ENCODE measurements at places on chromosomes 7 and 10. TPM values are rescaled to one million over a fixed set of nuclear protein-coding genes. Genes with fewer than 3 reads are reported as not detected.

- H3K27ac ChIP-seq = no peak overlapping the region
- no peak for DNase-seq
These were observed 47.2 kb upstream of the NRP1 start for GRCh38 chr10:33381451-33382215.

- H3K27me3 ChIP-seq = no peaks in the 10 kb centered on the region
- no peaks in the 10 kb centered on the region for H3K36me3 ChIP-seq
- peaks cover 47% of the 10 kb centered on the region for H3K4me1 ChIP-seq
These were observed 103.5 kb upstream of the RET start for GRCh38 chr10:42973411-42973810.

The CTAGE4 gene
- polyA plus RNA-seq = not detected

The TMEM270 gene
- not detected for polyA plus RNA-seq

The ZNF804B gene
- polyA plus RNA-seq = not detected

- no peaks in the 10 kb centered on the region for H3K27me3 ChIP-seq
- no peak overlapping the region for H3K27ac ChIP-seq
- H3K36me3 ChIP-seq = peaks cover 10% of the 10 kb centered on the region
- H3K4me3 ChIP-seq = no peak overlapping the region
- DNase-seq = no peak
These were observed 21.8 kb downstream of the DHX32 start for GRCh38 chr10:125859128-125859817.

DNA sequence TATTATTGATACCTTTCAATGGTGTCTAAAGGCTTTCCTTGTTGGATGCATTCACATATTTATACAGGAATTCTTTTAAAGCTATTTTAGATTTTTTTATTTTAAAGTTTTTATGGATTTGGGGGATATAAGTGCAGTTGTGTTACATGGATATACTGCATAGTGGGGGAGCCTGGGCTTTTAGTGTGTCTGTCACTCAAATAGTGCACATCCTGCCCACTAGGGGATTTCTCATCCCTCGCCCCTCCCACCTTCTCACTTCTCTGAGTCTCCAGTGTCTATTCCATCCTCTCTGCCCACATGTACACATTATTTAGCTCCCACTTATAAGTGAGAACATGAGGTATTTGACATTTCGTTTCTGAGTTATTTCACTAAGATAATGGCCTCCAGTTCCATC is 154.0 kb upstream of the MKI67 start:
- no peak overlapping the region for H3K4me3 ChIP-seq
- DNase-seq = no peak
- H3K36me3 ChIP-seq = no peaks in the 10 kb centered on the region
- peaks cover 32% of the 10 kb centered on the region for H3K27me3 ChIP-seq
- no peaks in the 10 kb centered on the region for H3K4me1 ChIP-seq
- no peak overlapping the region for H3K27ac ChIP-seq

DNA sequence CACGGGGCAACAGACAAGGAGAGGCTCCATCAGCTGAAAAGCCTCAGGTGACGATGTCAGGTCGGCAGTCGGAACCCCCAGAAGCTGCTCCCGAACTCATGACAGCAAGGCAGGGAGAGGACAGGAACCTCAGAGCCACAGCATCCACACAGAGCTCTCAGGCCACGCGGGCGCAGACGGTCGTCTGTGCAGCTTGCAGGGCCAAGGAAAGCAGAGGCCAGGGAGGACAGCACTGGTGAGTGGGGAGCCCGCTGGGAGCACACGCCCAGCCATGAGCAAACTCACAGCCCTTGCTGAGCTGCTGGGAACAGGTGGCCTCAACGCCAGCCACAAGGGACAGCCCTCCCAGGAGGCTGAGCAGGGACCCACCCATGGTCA is 138.9 kb downstream of the MAD1L1 start:
- H3K4me1 ChIP-seq = peaks cover 17% of the 10 kb centered on the region
- H3K36me3 ChIP-seq = peaks cover 5% of the 10 kb centered on the region
- H3K27me3 ChIP-seq = no peaks in the 10 kb centered on the region
- H3K27ac ChIP-seq = no peak overlapping the region
- no peak for DNase-seq

DNA sequence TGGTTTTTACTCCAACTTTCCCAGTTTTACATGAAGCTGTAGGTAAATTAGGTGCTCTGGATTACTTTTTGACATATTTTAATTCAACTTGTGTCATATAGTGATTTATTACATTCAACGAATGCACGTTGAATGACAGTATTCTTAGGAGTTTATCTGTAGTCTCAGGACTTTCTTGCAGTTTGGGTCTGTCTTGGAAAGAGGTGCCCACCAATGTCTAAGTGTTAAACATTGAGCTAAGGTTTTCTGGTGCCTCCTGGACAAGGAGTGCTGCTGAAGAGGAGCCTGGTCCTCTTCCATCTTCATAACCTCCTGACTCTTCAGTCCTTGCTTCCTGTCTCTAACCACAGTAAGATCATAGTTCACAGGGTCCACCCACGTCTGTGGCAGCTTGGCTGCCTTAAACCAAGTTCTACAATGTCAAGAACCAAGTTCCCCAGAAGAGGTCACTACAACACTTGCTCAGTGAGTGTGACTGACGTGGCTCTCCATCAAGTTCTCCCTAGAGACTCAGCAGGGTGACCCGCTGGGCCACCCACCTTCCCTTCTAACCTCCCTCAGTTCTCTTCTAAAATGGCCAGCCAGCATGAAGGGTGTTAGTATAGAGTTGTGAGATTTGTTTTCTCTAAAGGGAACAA is 6.1 kb downstream of the NPY start:
- no peaks in the 10 kb centered on the region for H3K4me1 ChIP-seq
- H3K27me3 ChIP-seq = peaks cover 26% of the 10 kb centered on the region
- no peak overlapping the region for H3K27ac ChIP-seq
- H3K4me3 ChIP-seq = no peak overlapping the region

DNA sequence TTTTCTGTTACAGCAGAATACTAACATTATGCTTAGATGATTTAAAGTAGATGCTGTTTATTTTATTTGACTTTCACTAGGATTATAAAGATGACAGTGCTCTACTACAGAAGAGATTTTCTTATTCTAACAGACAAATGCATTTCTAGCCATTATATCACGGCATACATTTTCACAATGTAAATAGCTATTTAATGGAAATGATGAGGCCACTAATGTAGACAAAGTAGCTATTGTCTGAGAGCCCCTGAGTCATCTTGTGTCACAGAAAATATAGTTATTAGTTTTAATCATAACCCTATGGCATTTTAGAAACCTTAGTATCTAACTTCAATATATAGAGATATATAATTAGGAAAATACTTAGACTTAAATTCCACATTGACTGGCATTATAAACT is 158.0 kb upstream of the AHR start:
- no peak overlapping the region for H3K27ac ChIP-seq
- H3K36me3 ChIP-seq = no peaks in the 10 kb centered on the region
- DNase-seq = no peak

The PRKCQ gene
- 0.05 TPM for polyA plus RNA-seq

Measured in CD14-positive monocyte (primary cell).